GM12892 (cell line): ENCODE measurements at places on chromosomes 3 and 15.

- no peak for DNase-seq
Measured at GRCh38 chr3:141952611-141953010, 76.2 kb downstream of the ATP1B3 start.

GRCh38 chr3:171888466-171888865, 45.3 kb downstream of the TMEM212 start:
- no peak for DNase-seq

DNA sequence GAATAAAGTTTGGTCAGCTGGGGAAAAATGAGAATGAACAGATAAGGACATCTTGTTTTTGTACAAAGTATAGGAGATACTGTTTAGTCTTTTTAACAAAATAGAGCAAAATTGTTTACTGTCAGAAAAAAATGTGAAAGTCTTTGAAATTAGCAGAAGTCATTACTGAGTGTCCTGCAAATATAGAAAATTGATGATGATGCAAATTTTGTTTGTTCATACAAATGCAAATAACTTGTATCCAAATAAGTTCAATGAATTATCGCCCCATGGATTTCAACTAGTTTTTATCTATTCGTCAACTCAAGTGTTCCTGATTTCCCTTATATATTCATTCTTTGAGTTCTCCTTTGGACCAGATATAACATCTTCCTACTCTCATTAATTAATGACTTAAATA, 378.0 kb upstream of the SGO1 start:
- DNase-seq: no peak

DNA sequence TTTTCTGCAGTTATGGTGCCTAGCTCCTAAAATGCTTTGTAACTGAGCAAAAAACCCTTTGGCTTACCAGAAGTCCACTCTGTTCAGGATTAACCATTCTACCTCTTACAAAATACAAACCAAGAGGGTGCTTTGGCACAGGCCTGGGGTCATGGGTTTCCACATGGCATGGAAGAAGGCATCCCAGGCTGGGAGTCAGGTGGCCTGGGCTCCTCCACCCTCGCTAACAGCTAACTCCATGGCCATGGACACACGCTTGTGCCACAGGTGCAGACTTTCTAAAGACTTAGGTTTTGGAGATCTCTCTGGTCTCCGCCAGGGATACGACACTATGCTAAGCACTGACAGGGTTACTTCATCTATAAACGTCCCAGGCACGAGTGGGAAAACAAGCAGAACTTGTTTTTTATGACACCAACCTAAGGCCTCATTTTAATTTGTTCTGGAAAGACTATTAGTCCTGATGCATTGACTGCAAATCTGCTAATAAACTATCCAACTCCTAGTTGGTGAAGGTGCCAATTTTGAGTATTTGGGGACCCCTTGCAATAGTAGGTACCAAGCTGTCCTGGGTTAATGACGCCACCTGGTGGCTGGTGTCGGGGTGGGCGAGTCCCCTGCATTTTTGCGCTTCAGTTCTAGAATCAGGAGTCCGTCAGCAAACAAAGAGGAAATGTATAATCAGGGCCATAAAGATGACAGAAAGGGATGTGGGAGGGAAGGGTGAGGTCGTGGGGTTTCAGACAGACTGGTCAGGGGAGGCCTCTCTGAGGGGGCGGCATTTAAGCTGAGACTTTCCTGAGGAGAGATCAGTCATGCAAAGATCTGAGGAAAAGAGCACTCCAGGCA, 10.3 kb upstream of the ALDH1A3 start:
- no peak for DNase-seq

GRCh38 chr15:53976844-53977392, 1.3 kb upstream of the UNC13C start:
- DNase-seq: no peak
